ENCODE measurements at places on chromosomes 4 and X.

DNA sequence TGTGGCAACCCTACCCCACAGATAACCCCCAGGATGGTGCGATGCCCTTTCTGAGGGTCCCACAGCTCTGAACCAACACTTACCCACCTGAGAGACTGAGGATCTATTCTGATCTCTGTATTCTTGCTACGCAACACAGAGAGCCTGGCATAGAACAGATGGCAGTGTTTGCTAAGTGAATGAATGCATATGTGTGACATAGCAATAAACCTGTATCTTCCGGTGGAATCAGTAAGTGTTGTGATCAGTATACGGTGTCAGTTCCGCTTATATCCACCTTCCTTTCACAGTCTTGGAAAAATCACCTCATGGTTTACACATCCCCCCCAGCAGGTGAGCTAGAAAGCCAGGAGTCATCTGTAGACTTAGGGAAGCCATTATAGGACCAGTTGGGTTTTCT, 5.9 kb upstream of the HSD17B10 start:
- DNase-seq: no peak

DNA sequence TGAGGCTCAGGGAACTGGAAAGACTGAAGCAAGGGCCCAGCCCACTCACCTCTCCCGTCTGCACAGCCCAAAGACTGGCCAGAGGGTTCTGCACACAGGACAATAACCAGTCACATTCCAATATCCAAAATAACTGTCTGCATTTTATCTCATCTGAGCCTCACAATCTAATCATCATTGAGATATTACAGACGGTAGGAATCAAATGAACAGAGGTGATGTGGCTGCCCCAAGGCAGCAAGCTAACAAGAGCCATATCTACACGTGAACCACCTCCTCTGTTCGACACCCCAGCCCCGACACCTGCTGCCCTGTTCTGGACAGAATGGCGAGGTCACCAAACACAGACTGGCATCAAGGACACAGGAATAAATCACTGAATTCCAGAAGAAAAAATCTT, 60.5 kb downstream of the AFAP1 start:
- DNase-seq: no peak

GRCh38 chrX:38279188-38279587, 48.1 kb downstream of the RPGR start:
- no peak for DNase-seq

DNA sequence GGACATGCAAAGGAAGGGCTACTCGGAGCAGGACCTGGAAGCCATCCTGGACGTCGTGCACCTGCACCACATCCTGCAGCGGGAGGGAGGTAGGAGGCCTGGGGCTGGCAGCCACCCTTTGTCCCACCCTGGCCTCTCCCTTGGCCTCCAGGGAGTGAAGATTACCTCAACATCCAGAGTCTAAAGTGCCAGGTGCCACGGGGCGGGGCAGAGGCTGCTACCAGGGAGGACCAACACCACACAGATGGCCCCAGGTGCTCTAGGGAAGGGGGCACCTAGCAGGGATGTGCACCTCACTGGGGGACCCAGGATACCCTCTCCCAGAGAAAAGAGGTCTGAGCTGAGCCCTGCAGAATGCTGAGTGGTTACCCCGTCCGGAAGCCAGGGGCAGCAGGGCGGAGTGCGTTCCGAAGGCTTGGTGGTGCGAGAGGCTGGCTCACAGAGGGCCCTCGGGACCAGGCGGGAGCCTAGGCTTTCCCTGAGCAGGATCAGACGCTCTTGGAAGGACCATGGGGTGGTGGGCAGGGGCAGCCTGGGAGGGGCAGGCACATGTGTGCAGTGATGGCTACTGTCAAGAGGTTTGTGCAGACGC, 16.1 kb downstream of the ABCD1 start:
- DNase-seq: no peak

- DNase-seq: no peak
Observed at GRCh38 chr4:184401397-184402171, 72.8 kb downstream of the IRF2 start.

GRCh38 chr4:142778900-142779299, 67.2 kb downstream of the INPP4B start:
- no peak for DNase-seq

GRCh38 chr4:110475881-110476818, at the start of gene ENPEP:
Gene ENPEP, plus strand, starts transcription at chr4:110476155. Its CDS starts 260 bp downstream, at chr4:110476415.
- peak; percentile 41 for DNase-seq

Measured in dorsolateral prefrontal cortex (tissue), 122 donors.